ENCODE measurements at places on chromosomes 11 and 22.

DNA sequence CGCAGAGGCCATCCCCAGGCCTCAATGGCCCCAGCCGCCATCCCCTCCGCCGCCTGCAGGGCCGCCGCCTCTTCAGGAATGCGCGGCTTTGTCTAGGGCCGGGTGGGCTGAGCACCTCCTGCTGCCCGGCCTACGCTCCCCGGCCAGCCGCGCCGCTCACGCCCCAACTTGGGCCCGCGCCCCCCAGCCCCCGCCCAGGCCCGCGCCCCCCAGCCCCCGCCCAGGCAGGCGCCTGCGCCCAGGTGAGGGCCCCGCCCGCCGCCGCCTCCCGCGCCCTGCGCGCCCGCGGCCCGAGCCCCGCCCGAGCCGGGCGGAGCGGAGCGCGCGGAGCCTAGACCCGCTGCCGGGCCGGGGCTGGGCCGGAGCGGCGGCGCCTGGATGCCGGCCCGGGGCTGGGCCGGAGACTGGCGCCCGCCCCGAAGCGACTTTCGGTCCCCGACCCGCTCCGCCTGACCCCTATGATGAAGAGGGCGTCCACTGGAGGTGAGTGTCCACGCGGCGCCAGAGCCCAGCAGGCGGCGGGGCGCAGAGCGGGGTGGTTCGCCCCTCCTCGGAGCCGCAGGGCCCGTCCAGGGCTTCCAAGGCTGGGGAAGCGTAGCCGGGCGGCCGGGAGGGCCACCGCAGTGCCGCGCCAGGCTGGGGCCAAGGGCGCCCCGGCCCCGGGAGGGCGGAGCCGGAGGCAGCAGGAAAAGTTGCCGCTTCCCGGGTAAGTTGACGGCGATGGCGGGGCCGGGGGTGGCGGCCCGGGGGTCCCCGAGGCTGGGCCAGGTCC, 34.3 kb upstream of the PRODH start:
- DNase-seq, result no peak

GRCh38 chr11:5938603-5938965, 3.5 kb upstream of the OR56A3 start:
- no peak for DNase-seq

DNA sequence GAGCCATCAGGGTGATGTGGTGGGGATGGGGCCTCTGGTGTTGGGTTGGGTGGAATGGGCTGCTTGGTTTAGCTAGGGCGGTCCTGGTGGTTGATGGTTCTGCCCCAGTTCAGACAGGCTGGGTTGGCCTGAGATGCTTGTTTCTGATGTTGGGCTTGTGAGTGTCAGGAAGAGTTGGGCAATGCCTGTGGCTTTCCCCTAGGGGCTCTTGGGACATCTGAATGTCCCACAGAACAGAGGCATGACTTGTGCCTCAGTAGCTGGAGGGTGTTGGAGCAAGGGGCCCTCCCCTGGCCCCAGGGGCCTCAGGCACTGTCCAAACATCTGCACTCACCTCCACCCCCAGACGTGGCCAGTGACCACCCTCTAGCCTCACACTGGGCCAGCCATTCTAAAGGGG, 14.0 kb upstream of the CTSD start:
- no peak for DNase-seq

DNA sequence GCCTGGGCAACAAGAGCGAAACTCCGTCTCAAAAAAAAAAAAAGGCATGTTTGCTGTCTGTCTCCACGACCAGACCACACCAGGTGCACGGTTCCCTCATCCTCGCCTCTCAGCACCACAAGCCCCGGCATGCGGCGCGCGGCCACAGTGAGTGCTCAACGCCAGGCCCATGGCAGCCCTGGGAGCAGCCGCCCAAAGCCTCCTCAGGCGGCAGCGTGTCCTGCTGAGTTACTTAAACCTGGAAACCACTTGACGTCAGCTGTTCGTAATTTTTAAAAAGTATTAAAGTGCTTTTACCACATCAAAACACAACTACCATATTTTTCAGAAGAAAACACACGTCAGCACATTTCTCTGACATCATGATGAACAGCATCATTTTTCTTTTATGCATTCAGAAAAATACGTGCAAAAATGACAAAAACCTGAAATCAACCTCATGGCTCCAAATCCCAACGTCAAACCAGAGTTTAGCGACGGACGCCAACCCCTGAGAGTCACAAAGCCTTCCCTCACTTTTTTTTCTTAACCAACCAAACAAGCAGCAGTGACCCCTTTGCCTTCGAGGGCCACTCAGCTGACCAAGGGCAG, 2.1 kb downstream of the DEAF1 start:
- peak; percentile 17 for DNase-seq

GRCh38 chr11:11577932-11578911, 43.6 kb downstream of the GALNT18 start:
- DNase-seq, result no peak

- DNase-seq, result no peak
Measured at GRCh38 chr22:46793497-46793896, 31.0 kb downstream of the TBC1D22A start.

- no peak for DNase-seq
Measured at GRCh38 chr11:134999590-134999989, 587.5 kb upstream of the B3GAT1 start.

DNA sequence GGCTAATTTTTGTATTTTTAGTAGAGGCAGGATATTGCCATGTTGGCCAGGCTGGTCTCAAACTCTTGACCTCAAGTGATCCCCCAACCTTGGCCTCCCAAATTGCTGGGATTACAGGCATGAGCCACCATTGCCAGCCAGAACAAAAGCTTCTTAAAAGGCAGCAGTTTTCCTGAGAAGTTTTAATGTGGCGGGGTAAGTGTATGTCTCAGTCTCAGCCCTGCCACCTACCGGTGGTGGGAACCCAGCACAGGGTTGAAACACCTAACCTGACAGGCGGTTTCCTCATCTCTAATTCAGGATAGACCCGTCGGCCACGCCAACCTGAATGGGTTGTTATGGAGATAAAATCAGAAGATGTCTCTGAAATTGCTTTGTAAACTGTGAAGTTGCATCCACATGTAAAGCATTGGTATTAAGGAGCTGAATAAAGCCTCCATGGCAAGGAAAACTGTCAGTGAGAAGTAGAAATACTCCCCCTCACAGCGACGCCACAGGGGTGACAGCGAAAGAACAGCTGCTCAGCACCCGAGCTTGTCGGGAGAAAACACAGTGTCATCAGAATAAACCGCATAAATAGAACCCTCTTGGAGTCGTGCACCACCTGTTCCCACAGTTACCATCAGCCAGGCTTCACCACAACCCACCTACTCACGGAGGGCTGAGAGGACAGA, 165.9 kb upstream of the NCAM1 start:
- peak; percentile 11 for DNase-seq

GRCh38 chr11:19419808-19420207, 179.1 kb upstream of the E2F8 start:
- DNase-seq, result no peak

DNA sequence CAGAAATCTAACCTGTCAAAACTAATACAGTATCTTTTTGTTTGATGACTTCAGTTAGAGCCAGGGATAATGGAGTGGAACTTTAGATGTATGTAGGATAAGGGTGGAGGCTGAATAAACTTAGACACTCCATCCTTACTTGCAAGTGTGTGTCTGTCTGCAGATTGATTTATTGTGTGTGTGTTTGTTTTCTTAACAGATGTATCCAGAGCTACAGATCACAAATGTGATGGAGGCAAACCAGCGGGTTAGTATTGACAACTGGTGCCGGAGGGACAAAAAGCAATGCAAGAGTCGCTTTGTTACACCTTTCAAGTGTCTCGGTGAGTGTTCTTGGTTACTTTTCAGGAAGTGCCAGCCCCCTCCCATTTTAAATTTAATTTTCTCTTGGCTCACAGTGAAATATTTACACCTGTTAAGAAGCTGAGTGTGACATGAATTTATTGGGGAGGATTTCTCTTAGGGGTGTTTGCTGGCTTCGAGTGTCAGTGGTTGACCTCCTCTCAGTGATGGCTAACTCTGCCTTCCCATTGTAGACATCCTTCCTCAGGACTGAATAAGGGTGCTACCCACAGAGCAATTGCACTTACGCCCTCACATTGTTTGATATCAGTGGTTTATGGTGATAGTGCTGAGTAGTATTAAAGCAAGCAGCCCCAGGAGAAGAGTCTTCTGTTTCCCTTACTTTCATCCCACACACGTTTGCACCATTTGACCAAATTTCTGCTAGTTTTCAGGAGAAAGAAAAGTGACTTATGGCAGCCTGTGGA, 40.8 kb downstream of the APLP2 start:
- DNase-seq, result no peak

GRCh38 chr22:20741634-20742581, 32.0 kb upstream of the SERPIND1 start:
- peak; percentile 56 for DNase-seq

GRCh38 chr11:67163006-67163405, 43.9 kb downstream of the KDM2A start:
- DNase-seq, result no peak

GRCh38 chr11:9716275-9717039, 52.6 kb downstream of the SWAP70 start:
- peak; percentile 3 for DNase-seq

DNA sequence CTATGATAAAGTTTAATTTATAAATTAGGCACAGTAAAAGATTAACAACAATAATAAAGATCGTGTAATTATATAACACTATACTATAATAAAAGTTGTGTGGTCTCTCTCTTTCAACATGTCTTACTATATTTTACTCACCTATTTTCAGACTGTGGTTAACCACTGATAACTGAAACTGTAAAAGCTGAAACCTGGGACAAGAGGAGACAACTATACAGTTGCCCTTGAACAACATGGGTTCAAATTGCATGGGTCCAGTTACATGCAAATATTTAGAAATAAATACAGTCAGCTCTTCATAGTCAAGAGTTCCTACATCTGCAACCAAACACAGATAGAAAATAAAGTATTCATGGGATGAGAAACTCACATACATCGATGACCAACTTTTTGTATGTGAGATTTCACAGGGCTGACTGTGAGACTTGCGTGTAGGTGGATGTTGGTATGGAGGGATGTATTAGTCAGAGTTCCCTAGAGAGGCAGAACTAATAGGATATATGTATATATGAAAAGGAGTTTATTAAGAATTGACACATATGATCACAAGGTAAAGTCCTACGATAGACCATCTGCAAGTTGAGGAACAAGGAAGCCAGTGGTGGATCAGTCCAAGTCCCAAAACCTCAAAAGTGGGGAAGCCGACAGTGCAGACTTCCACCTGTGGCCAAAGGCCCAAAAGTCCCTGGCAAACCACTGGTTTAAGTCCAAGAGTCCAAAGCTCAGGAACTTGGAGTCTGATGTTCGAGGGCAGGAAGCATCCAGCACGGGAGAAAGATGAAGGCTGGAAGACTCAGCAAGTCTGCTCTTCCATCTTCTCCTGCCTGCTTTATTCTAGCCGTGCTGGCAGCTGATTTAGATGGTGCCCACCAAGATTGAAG, 359.5 kb downstream of the INSC start:
- no peak for DNase-seq

DNA sequence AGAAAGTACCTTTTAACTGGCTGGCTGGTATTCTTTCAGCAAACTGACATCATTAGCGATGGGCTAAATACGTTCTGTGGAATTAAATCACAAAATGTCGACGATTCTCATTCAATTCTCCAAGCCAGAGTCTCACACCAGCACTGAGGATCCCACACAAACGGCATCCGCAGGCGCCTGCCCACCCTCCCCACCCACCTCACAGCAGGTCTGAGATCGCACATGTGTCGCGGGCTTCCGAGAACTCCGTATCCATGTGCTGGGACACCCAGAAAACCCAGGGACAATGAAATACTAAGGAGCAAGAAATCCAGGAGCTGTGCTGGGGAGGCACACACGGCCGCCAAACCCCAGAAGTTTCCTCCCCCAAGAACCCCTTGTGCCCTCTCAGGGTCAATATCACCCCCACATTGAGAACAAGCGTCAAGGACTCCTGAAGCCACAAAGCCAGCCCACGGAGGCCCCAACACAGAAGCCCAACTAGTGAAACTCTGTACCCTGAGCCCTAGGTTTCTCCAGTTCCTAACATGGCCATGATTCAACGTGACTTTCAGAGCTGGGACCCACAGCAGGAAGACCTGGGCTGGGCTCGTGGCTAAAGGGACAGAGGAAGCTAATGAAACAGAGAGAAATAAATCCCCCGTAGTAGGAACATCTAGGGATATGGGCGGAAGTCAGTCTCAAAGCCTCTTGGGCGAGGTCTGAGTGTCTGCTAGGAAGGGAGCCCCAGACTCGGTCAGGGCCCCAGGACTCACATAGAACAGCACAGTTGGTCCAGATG, 8.0 kb downstream of the TOLLIP start:
- no peak for DNase-seq

DNA sequence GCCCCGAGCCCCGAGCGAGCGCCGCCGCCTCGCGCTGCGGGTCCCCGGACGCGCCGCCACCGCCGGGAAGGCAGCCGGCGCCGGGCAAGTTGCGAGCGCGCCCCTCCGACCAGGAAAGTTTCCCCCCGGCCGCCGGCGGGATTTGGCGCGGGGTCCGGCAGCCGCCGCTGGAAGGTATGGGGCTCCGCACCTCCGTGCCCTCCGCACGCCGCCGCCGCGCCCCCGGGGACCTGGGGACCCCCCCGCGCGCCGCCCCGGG, 281 bp downstream of the TSPAN18 start:
- peak; percentile 2 for DNase-seq

DNA sequence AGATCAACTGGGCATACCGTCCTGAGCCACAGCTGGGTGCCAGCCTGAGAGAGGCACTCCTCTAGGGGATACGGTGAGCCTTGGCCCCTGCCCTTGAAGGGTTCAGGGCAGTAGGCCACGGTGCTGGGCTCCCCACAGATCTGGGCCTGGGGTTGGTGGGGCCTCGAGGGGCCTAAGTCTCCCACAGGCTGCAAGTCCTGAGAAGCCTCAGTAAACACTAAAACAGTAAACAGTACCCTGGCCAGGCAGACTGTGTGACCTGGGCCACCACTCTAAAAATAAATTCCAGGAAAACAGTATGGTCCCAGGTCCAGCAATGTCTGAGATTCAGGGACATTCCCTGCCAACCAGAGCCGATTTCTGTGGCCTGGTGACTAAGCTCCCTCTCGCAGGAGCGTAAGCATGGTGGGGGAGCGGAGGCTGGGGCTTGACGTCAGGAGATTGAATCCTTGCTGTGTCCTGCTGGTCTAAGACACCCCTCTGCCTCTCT, 2.3 kb upstream of the RHOD start:
- DNase-seq, result no peak

GRCh38 chr11:110295531-110296225, 736 bp downstream of the RDX start:
- DNase-seq, result peak; percentile 51

GRCh38 chr11:77384571-77384970, 83.1 kb upstream of the GDPD4 start:
- DNase-seq, result no peak

- no peak for DNase-seq
Measured at GRCh38 chr11:37170311-37170710, 572.3 kb upstream of the RAG2 start.

GRCh38 chr11:2825889-2826678, 59.5 kb downstream of the CDKN1C start:
- DNase-seq, result no peak

DNA sequence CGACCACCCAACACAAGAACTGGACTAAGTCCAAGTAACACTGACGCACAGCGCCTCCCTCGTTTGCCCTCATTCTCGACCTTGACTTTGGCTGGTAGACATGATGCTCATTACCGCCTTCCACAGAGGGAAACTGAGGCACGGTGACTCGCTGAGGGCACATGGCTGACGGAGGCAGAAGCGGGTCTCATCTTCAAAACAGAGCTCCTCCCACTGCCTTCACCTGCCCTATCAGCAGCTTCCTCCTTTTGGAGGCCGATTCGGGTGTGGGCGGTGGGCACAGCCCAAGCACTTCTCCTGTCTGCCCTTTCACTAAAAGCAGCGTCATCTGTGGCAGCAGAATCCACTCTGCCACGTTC, 2.0 kb upstream of the KMT5B start:
- no peak for DNase-seq

- no peak for DNase-seq
Measured at GRCh38 chr11:72787216-72788104, 6.4 kb downstream of the STARD10 start.
